ENCODE measurements at places on chromosomes 7 and 10.

- no peak for DNase-seq
Observed at GRCh38 chr7:142488842-142489241, 231.0 kb upstream of the PRSS58 start.

GRCh38 chr10:62023329-62023728 lies 121.8 kb downstream of the ARID5B start:
- DNase-seq, result no peak

- no peak for DNase-seq
Observed at GRCh38 chr7:7654964-7655715, 14.6 kb downstream of the UMAD1 start.

DNA sequence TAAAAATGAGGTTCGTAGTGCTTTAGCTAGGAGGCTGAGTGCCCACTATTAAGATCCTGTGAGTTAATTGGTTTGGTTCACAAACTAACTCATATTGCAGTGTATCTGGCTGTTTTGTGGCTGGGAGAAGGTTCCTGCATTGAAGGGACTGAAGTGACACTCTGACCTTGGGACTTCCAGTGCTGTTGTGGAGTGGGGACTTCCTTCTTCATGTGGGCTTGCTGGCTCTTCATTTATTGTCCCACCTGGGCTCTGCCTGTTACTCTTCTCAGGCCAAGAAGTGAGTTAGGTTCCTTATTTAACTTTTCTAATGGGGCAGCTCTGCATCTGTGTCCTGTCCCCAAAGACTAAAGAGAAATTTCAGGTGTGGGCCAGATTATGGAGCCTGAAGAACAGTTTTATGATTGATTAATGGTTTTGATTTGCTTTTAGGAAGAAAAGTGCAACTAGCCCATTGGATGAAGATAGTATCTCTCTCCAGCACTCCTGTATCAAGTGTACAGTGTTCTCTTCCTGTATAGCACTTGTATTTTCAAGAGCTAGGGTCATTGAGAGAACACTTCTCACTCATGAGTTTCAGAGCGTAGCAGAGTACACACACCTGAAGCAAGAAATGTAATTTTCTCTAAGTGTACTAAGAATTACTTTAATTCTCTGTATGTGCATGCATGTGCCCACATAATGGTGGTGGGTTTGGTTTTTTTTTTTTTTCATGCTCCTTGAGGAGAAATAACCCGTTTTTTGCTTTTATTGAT lies 54.8 kb downstream of the AUTS2 start:
- no peak for DNase-seq

GRCh38 chr7:17212188-17212587 lies 86.3 kb upstream of the AHR start:
- no peak for DNase-seq

GRCh38 chr10:408236-408635 lies 273.0 kb downstream of the ZMYND11 start:
- DNase-seq, result no peak

GRCh38 chr7:45267262-45267661 lies 109.7 kb downstream of the RAMP3 start:
- no peak for DNase-seq

DNA sequence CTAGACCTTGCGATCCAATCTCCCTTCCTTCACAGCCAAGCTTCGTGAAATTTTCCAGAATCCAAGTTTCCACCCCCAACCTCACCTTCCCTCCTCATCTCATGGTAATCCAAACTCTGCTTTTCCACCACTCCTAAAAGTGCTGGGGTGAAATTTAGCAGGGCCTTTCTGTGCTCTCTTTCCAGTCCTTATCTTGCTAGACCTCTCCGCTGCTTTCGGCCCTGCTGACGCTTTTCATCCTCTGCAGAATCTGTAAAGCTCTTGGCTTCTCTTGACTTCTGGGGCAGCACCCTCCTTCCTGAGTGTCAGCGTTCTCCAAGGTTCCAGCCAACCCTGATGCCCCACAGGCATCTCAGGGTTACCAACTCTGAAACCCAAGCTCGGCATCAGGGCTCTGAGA lies 7.7 kb downstream of the PLAC9 start:
- DNase-seq, result no peak

DNA sequence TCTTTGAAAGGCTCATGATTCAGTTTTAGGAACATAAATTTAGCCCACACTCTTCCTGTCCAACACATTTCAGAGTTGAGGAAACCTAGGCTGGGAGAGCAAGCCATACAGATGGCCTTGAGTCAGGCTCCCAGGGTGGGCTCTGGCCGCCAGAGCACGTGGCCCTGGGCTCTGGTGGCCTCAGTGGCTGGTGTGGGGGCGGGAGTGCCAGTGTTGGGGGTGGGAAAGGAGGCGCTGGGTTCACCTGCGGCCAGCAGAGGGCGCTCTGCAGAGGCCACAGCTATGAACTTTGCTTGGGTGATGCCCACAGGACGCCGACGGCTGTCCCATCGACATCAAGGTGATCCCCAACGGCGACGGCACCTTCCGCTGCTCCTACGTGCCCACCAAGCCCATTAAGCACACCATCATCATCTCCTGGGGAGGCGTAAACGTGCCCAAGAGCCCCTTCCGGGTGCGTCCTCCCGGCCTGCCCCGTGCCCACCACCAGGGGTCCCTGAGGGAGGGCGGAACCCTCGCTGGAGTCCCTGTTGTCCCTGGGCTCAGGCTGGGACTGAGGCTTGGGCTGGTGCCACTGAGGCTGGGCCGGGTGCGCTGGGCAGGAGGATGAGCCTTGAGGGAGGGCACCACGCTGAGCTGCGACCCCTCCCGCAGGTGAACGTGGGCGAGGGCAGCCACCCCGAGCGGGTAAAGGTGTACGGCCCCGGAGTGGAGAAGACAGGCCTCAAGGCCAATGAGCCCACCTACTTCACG lies 11.9 kb downstream of the FLNC start:
- DNase-seq, result peak; percentile 43

All from activated T-cell treated with anti-CD3 and anti-CD28 coated beads for 1 hour (primary cell).